Osteocyte (in vitro differentiated cells): ENCODE measurements at places on chromosomes 3 and 15. TPM values are rescaled to one million over a fixed set of nuclear protein-coding genes. Genes with fewer than 3 reads are reported as not detected.
A peak's percentile ranks its signal among the peaks of the same experiment; 100 is the strongest.

GRCh38 chr15:45784656-45785055, 149.8 kb downstream of the SQOR start:
- peaks cover 14% of the 10 kb centered on the region for H3K27me3 ChIP-seq
- H3K36me3 ChIP-seq = no peaks in the 10 kb centered on the region
- no peaks in the 10 kb centered on the region for H3K4me1 ChIP-seq
- no peak for DNase-seq
- H3K4me3 ChIP-seq = no peak overlapping the region
- no peak overlapping the region for H3K27ac ChIP-seq

DNA sequence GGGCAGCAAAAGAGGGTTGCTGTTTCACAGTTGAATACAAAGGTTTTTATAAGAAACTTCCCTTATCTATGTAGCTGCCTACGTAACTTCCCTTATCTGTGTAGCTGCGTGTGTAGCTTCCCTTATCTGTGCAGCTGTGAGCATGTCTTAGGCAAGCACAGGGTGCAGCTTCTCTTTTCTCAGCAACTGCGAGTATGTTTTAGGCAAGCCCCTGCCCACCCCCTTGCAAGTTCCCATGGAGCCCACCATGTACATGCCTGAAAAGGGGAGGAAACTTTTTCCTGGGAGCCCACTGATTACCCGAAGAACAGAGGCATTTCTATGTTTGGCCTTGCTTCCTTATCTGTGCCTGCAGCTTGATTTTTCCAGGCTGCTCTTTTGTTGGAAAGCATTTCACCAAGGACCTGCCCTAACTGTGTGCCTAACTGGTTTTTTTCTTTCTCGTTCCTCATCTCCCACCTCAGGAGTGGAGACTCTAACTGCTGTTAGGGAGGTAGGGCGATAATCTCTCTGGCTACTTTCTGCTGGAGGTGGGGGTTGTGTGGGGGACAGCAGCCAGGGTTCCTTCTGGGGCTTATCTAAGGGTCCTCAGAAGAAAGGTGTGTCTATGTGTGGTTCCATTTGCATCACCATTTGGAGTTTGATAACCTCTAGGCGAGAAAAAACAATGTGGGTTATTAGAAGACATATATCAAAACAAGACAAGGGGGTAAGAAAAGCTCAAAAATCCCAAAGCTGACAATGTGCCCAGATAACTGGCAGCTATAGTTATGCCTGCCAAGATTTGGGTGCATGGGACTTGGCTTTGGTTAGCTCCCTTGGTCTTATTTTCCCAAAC, 26.0 kb downstream of the SORD start:
- no peaks in the 10 kb centered on the region for H3K27me3 ChIP-seq
- peaks cover 3% of the 10 kb centered on the region for H3K36me3 ChIP-seq
- no peak overlapping the region for H3K27ac ChIP-seq
- H3K4me3 ChIP-seq = no peak overlapping the region

GRCh38 chr3:197234947-197235914, 63.2 kb downstream of the DLG1 start:
- peaks cover 39% of the 10 kb centered on the region for H3K4me1 ChIP-seq
- no peak overlapping the region for H3K4me3 ChIP-seq
- H3K27ac ChIP-seq = peak overlapping the region; percentile 5
- DNase-seq = no peak

DNA sequence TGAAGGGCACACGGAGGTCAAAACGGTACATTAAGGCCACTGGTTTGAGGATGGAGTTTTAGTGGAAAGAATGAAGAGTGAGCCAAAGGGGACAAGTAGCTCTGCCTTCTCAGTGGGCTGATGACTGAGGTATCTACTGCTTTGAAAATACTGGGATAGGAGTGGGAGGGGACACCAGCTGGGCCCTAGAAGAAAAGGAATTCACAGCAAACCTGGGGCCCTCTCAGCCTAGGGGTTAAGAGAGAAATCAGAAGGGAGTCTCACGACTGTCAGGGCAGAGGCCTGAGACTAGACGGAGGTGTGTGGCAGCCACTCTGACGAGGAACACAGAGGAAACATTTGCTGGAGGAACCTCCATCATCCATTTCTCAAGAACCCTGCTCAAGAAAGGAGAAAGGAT, 75.1 kb downstream of the TNIK start:
- H3K36me3 ChIP-seq = no peaks in the 10 kb centered on the region
- peak overlapping the region; percentile 69 for H3K27ac ChIP-seq
- no peaks in the 10 kb centered on the region for H3K27me3 ChIP-seq
- H3K4me1 ChIP-seq = peaks cover 31% of the 10 kb centered on the region

- no peak for DNase-seq
- H3K4me3 ChIP-seq = no peak overlapping the region
- H3K27ac ChIP-seq = no peak overlapping the region
- peaks cover 46% of the 10 kb centered on the region for H3K4me1 ChIP-seq
- no peaks in the 10 kb centered on the region for H3K27me3 ChIP-seq
These were observed 84.6 kb upstream of the ALDH1L1 start for GRCh38 chr3:126264952-126265351.

- no peaks in the 10 kb centered on the region for H3K4me1 ChIP-seq
- no peaks in the 10 kb centered on the region for H3K27me3 ChIP-seq
- DNase-seq = no peak
- H3K36me3 ChIP-seq = no peaks in the 10 kb centered on the region
- no peak overlapping the region for H3K4me3 ChIP-seq
These were observed 32.2 kb upstream of the DPPA4 start for GRCh38 chr3:109369510-109369909.

DNA sequence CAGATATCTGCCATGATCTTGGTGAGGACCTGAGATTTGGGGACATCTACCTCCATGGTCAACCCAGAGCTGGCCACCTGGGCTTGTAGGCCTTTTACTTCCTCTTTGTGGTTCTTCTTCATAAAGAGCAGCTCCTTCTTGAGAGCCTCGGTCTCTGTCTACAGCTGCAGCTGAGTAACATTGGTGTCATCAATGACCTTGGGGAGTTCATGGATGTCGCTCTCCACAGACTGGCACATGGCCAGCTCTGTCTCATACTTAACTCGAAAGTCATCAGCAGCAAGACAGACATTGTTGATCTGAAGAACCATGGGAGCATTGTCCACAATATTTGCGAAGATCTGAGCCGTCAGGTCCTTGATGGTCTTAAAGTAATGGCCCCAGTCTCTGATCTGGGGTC, 15.7 kb upstream of the RASA2 start:
- H3K27ac ChIP-seq = no peak overlapping the region
- H3K4me3 ChIP-seq = no peak overlapping the region
- no peaks in the 10 kb centered on the region for H3K4me1 ChIP-seq
- no peak for DNase-seq
- no peaks in the 10 kb centered on the region for H3K27me3 ChIP-seq
- peaks cover 3% of the 10 kb centered on the region for H3K36me3 ChIP-seq

GRCh38 chr3:157059181-157059580, 100.8 kb downstream of the CCNL1 start:
- DNase-seq = no peak
- H3K36me3 ChIP-seq = no peaks in the 10 kb centered on the region
- H3K27ac ChIP-seq = no peak overlapping the region
- peaks cover 10% of the 10 kb centered on the region for H3K4me1 ChIP-seq
- no peak overlapping the region for H3K4me3 ChIP-seq

- H3K27ac ChIP-seq = no peak overlapping the region
- H3K4me3 ChIP-seq = no peak overlapping the region
- no peak for DNase-seq
These were observed 5.9 kb downstream of the ZBTB20 start for GRCh38 chr3:115141033-115141757.

- H3K36me3 ChIP-seq = no peaks in the 10 kb centered on the region
- DNase-seq = no peak
- H3K4me3 ChIP-seq = no peak overlapping the region
- no peaks in the 10 kb centered on the region for H3K27me3 ChIP-seq
- H3K4me1 ChIP-seq = no peaks in the 10 kb centered on the region
- H3K27ac ChIP-seq = no peak overlapping the region
These were observed 171.4 kb downstream of the CNTN3 start for GRCh38 chr3:74443102-74443501.

DNA sequence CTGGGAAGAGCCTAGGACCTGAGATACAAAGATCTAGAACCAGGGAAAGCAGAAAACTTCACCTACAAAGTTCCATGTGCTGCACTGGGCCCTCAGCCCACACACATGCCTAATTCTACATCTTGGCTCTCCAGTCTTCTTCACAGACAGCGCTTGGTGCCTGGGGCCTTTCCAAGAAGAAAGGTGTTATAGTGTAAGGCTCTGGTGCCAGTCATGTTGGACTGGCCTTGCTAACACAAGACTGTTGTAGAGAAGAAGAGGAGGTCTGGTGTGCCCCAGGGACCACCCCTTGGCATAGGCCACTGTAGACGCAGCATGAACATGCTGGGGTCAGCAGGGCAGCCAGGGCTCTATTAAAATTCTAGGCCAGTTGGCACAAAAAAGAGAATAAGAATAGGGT, 226.2 kb upstream of the CTNNB1 start:
- H3K27me3 ChIP-seq = no peaks in the 10 kb centered on the region
- no peak overlapping the region for H3K4me3 ChIP-seq
- H3K27ac ChIP-seq = no peak overlapping the region

GRCh38 chr15:94875550-94875949, 644.2 kb downstream of the MCTP2 start:
- no peaks in the 10 kb centered on the region for H3K4me1 ChIP-seq
- H3K4me3 ChIP-seq = no peak overlapping the region
- no peak for DNase-seq
- H3K27me3 ChIP-seq = no peaks in the 10 kb centered on the region

DNA sequence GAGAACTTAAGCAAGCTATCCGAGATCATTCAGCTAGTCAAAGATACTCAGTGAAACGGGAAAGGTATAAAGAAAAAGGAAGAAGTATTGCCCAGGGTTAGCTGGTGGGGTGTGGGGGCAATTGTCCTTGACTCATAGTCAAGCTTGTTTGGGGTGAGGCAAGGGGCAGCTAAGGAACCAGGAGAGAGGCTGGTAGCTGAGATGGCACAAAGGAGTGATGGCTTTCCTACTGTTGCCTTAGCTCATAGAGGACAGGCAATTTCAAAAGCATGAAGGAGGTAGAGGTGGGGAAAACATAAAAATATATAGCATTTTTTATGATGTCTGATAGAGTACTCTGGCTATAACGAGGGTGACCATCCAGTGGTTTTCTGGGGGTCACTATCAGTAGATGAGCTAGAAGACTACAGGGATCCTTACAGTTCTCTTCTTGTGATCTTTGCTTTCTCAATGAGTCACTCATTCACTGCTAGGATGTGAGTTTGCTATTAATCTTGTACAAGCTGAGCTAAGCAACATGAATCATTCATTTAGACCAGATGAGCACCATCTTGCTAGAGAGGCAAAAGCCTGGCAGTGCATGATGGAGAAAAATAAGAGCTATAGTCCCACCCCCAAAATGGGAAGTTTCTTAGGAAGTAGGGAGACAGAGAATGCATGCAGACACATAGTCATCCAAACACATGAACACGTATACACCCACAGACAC, 207.1 kb upstream of the PFN2 start:
- H3K4me1 ChIP-seq = peaks cover 56% of the 10 kb centered on the region
- no peak overlapping the region for H3K4me3 ChIP-seq
- H3K27me3 ChIP-seq = no peaks in the 10 kb centered on the region

The NOX5 gene
- total RNA-seq = not detected in 2 replicates

The ATG3 gene
- 39.8 and 46.3 TPM in 2 replicates for total RNA-seq

The CEMIP gene
- 445 and 457 TPM in 2 replicates for total RNA-seq

The LINGO1 gene
- total RNA-seq = 2.1 and 2.4 TPM in 2 replicates

The ITIH1 gene
- not detected in 2 replicates for total RNA-seq
